ENCODE measurements at places on chromosomes 12 and 14.

GRCh38 chr12:116127859-116128258 is 149.6 kb downstream of the MED13L start:
- DNase-seq: no peak

DNA sequence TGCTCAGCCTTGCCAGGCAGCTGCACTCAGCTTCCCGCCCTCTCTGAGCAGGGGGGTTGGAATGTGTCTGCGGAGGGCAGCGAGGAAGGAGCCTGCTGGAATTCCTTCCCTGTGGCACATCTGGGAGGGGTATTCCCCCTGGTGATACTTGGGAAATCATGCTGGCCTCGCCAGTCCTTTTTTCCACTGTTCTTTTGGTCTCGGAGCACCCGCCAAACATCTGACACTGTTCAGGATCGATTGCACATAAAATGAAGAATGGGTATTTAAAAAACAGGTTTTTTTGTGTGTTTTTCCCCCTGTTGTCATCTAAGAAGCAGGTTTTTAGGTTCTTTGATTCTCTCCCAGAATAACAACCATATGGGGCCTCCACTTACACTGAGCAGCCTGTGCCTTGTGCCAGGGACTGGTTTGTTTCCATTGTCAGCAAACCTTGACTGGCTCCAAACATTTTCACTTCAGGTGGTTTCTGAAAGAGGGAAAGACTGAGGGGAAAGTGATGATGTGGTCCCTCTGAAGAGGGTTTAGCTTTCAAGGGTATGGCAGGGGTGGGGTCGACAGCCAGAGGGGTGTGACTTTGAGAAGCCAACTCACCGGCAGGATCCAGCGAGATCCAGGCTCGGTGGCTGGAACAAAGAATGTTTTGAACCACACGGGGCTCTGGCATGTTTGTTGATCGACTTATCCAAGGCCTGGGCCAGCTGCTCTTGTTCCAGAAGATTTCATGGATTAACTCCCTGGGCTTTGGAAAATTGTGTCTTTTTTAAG is 215.1 kb downstream of the CACNA1C start:
- DNase-seq: no peak

- no peak for DNase-seq
These were observed 7.7 kb downstream of the THAP2 start for GRCh38 chr12:71671816-71672215.

DNA sequence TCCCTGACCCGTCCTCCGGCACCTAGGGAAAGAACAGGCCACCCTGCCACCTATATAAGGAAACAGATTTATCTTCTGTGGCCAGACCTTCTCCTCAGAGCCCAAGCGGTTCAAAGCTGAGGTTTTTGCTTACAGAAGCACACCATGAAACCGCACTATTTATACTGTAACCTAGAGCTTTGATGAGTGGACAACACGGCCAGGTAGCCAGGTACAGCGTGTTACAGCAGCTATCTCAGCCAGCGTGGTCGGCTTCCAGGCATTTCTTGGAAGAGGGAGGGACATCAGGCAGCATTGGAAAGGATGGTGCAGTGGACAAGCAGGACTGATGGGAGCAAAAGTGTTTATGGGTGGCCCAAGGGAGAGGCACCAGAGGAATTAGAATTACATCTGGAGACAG is 34.4 kb downstream of the TTC7B start:
- DNase-seq: no peak

- DNase-seq: no peak
These were observed 126.7 kb downstream of the CALM1 start for GRCh38 chr14:90523544-90523943.

DNA sequence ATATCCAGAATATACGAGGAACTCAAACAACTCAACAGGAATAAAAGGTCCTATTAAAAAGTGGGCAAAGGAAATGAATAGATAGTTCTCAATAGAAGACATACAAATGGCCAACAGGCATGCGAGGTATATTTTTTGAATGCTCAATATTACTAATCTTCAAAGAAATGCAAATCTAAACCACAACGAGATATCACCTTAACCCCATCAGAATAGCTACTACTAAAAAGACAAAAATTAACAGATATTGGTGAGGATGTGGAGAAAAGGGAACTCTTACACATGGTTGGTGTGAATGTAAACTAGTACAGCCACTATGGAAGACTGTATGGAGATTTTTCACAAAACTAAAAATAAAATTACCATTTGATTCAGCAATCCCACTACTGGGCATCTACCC is 99.2 kb downstream of the TMEM260 start:
- DNase-seq: no peak

- DNase-seq: no peak
These were observed 113.5 kb downstream of the GCH1 start for GRCh38 chr14:54789166-54789565.

DNA sequence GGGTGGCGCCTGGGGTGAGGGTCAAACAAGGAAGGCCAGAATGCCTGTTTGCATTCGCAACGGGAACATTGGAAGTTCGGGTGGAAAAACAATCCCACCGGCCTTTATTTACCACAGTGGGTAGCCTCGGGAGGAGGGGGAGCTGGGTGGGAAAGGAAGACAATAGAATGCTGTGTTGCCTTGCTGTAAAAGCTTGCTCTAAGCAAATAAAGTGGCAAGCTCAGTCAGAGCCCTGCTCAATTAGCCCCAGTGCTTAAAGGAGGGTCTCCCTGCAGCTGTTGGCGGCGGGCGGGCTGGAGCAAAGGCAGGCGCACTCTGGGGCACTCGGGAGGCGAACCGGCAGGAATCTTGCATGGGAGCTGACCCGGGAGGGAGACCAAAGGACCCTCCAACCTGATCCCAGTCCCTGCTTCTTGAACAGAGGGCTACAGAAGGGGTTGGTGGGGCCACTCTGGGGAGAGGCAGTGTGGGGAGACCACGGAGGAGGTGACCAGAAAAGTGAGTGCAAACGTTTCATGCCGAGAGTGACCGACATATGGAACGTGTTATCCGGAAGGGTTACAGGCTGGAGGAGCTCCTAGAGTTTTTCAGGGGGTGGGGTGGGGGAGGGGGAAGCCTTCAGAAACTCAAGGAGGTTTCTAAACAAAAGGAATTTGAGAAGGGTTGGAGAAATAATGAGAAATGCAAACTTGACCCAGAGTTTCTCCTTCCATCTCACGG is 48.5 kb downstream of the NTF3 start:
- DNase-seq: no peak

DNA sequence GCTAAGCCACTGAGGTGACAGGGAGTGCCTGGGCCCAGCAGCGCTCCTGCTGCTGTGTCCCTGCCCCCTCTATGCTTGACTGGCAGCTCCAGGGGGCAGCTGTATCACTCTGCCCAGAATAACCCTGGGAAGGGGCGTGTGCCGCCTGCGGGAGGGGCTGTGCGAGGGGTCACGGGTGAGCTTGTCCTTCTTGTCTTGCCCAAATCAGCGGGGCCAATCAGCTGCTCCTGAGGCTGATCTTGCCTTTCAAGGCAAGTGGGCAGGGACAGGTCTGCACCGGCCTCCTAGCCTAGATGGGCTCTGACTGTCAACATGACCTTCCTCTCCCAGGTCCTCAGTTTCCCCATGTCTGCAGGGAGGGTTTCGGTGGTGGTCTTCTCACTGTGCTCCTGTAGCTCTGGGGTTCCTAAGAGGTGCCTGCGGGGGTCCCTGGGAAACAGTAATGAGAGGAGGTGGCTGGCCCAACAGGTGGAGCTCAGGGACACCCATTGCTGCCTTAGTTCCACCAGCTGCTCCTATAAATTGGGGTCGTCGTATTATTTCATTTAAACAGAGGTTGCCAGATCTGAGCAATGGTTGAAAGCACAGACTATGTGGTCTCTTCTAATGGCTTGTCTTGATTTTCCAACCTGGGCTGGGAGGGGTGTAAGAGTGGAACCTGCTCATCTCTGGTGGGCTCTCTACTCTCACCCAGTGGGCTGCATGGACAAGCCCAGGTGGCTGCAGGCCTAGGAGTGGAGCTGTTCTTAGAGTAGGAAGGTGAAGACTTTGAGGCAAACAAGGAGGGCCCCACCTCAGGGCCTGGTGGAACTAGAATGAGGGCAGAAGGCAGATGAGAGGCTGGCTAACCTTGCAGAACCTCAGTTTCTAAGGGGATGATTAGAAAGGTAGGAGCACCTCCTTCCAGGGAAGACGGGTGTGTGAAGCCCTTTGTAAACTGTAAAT is 11.7 kb downstream of the RTL1 start:
- no peak for DNase-seq

GRCh38 chr12:38761636-38762342 is 143.6 kb downstream of the CPNE8 start:
- DNase-seq: no peak

GRCh38 chr14:70807898-70808415 is 1.4 kb downstream of the MAP3K9 start:
- peak; percentile 39 for DNase-seq

- DNase-seq: no peak
These were observed 25.8 kb upstream of the PLXNC1 start for GRCh38 chr12:94122591-94122990.

DNA sequence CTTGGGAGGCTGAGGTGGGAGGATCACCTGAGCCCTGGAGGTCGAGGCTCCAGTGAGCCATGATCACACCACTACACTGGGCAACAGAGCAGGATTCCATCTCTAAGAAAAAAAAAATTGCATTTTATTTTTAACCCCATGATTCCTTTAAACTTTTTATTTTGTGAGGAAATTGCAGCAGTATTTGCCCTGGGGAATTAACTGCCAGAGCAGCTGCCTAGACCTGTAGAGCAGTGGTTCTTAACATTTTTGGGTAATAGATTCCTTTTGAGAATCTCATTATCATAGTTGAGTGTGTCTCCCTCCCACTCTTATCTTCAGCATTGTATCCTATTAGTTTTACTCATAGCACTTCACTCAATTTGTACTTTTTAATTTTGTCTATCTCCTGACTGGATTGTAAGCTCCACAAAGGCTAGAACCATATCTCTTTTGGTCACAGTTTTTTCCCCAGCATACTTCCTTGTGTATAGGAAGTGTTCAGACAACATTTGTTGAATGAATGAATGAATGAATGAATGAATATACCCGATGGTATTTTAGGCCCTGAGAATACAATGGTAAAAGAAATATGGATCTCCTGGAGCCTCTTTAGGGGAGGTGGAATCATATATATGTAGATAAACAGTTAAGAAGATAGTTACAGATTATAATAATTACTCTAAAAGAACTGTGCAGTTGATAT is 40.6 kb downstream of the BRMS1L start:
- DNase-seq: no peak

DNA sequence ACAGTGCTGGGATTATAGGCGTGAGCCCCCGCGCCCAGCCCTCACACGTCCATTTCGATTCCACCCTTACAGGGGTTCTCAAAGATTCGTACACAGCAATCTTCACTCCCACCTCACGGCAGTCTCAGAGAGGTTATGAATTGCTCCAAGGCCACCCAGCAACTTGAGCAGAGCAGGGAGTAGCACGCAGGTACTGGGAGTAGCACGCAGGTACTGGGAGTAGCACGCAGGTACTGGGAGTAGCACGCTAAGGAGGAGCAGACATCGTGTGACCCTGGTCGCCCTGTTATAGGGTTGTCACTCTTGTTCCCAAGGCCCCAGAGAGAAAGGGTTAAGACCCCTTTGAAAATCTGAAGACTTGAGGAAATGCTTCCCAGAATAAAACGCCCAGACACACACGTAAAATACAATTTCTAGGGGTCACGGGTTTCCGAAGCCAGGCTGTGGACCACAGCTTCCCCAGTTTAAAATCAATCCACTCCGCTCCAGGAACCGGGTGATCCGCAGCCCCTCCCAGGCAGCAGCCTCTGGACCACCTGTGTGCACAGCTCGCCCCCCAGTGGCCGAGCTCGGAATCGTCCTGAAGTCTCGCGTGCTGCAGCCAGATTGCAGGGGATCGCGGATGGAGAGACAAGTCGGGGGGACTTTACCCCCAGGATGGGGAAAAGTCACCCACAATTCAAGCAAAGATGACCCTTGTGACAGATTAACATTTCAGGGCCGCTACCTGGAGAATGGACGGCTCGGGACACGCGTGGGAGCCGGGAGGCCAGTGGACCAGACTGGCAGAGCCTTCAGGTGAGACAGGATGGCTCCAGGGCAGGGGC is 92.0 kb downstream of the SCARB1 start:
- peak; percentile 71 for DNase-seq

GRCh38 chr14:21220874-21221477 is 48.3 kb downstream of the HNRNPC start:
- no peak for DNase-seq

DNA sequence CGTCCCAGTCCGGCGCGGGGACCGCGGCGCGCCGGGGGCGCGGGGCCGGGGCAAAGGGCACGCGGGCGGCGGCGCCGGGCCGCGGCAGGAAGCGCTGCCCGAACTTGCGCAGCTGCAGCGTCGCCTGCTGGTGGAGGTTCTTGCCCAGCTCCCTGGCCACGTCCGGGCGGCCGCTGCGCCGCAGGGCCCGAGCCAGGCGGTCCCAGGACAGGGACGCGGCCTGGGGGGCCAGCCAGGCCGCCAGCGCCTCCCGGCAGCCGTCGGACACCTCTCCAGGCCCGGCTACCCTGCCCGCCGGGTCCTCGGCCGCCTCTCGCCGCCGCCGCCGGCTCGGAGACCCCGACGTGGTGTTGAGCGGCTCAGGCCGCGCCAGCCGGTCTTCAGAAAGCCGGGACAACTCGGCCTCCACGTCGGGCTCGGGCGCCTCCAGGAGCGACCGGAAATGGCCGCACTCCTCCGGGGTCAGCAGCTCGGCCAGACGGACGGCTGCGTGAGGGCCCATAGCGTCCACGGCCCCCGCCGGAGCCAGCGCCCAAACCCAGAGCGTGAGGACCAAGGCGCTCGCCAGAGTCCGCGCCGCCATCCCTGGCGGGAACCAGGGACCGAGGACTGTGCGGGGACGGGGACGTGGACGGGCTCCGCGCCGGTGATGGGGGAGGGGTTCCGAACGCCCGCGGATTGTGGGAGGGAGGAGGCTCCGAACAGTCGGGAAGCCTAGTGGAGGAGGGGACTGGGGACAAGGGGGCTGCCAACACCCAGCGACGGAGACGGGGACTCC is 34.0 kb downstream of the FIGNL2 start:
- peak; percentile 51 for DNase-seq

DNA sequence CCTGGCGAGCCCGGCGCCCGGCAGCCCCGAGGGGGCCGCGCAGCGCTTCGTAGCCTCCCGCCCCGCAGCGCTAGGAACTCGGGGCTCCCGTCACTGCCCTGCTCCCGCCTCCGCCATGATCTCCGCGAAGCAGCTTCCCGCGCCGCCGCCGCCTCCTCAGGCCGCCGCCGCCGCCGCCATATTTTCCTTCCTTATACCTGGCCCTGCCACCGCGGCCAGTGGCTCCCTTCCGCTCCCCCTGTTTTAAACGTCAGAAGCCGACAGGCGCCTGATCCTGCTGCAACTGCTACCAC is 286 bp downstream of the PPP4R3A start:
- DNase-seq: no peak

DNA sequence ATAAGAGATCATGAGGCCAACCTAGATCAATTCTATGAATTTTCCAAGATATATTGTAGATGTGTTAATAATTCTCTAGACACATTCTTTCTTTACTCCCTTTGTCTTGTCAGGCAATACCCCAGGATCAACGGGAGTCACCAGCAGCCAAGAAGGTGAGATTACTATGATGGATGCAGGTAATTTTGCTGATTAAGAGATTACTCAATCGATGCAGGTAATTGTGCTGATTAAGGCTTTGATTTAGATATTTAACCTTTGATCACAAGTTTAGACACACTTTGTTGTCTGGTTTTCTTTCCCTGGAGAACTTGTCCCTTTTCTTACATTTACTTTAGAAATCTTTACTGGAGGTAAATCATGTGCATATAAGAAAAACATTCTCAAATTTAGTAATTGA is 134.3 kb upstream of the CNTN1 start:
- no peak for DNase-seq

GRCh38 chr14:92563359-92563758 is 49.8 kb downstream of the RIN3 start:
- DNase-seq: no peak

All from activated T-helper 1 cell treated with anti-CD3 and anti-CD28 coated beads, Interleukin-2, amount 50 U/mL, for 16 hours (primary cell).